Natural killer cell (primary cell): ENCODE measurements at places on chromosomes 5 and 9.

DNA sequence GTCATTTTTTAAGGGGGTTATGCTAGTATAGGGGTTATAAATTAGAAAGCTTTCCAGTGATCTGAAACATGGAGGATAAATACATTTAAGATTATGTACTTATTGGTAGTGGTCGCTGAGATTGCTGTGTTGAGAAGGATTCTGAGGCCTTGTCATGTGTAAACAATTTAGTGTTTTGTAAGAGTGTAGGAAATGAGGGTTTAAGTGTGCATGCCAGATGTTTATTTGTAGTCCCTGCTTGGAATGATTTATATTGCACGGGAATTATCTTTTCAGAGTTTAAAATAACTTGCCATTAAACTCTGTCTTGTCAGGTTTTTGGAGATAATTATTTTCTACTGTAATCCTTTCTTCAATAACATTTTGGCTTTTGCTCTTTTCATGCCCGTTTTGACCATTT lies 19.4 kb downstream of the ZNF618 start:
- H3K27me3 ChIP-seq, result no peaks in the 10 kb centered on the region
- no peak for DNase-seq
- H3K4me1 ChIP-seq, result no peaks in the 10 kb centered on the region
- no peak overlapping the region for H3K4me3 ChIP-seq
- H3K36me3 ChIP-seq, result no peaks in the 10 kb centered on the region

- H3K27me3 ChIP-seq, result no peaks in the 10 kb centered on the region
- H3K27ac ChIP-seq, result no peak overlapping the region
- no peaks in the 10 kb centered on the region for H3K36me3 ChIP-seq
- H3K4me1 ChIP-seq, result no peaks in the 10 kb centered on the region
- no peak overlapping the region for H3K4me3 ChIP-seq
Measured at GRCh38 chr5:61734001-61734400, 401.9 kb downstream of the ZSWIM6 start.

- no peaks in the 10 kb centered on the region for H3K27me3 ChIP-seq
- no peaks in the 10 kb centered on the region for H3K36me3 ChIP-seq
- no peak for DNase-seq
- H3K27ac ChIP-seq, result no peak overlapping the region
- no peak overlapping the region for H3K4me3 ChIP-seq
Measured at GRCh38 chr5:16065831-16066230, 113.8 kb downstream of the MARCHF11 start.

DNA sequence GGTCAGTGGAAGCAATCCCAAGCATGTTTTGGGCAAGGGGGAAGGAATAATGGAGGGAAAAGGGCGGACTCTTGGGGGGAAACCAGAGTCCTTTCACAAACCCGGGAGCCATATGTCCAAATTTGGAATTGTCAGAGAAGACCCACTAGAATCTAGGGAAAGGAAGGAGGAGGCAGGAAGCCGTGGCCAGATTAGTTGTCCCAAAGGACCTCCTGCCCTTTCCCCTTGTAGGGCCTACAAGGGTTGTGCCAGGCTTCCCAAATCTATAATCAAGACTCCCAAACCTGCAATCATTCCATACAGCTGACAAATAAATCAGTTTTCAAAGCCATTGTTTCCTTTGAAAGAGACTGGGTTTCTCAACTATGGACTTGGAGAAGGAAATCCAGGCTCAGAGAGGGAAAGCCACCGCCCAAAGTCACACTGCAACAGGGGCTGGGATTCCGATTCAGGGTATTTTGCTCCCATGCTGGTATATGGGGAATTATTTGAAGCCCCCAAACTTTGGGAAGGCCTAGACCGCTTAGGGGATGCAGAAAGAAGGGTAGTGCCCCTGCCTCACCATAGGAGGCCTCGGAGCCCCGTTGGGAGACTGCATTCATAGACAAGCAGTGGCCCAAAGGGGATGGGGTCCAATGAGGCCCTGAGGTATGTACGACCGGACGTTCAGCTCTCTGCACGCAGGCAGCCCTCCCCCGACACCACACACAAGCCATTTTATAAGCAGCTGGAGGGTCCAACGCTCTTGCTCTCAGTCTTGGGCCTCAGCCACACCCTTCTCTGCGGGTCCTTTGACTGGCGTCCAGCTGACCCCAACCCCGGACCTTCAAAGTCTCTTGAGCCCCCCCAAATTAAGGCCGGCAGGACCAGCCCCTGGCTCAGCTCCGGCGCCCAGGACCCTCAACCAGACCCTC lies 815 bp downstream of the ANXA6 start:
- no peaks in the 10 kb centered on the region for H3K27me3 ChIP-seq
- H3K36me3 ChIP-seq, result peaks cover 4% of the 10 kb centered on the region
- H3K4me1 ChIP-seq, result peaks cover 63% of the 10 kb centered on the region

DNA sequence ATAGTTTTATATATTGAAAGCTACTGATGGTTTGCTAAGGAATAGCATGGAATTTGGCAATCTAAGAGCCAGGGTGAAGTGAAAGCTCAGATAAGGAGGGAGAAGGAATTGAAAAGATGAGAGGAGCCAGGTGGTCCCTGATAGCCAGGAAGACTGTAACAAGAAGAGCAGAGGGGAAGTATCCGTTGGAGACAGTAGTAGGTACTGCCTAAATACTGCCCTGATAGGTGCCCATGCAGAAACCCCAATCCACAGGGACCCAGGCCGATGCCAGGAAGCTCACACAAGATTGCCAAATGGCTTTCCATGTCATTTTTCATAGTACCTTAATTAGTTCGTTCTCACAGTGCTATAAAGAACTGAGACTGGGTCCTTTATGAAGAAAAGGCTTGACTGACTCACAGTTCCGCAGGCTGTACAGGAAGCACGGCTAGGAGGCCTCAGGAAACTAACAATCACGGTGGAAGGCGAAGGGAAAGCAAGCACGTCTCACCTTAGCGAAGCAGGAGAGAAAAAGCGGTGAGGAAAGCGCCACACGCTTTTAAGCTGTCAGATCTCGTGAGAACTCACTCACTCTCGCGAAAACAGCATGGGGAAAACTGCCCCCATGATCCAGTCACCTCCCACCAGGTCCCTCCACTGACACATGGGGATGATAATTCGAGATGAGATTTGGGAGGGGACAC lies 13.0 kb downstream of the ACTL7B start:
- no peak overlapping the region for H3K27ac ChIP-seq
- no peak for DNase-seq
- H3K4me3 ChIP-seq, result peak overlapping the region; percentile 1
- H3K27me3 ChIP-seq, result no peaks in the 10 kb centered on the region

- H3K36me3 ChIP-seq, result no peaks in the 10 kb centered on the region
- H3K4me3 ChIP-seq, result no peak overlapping the region
- H3K27me3 ChIP-seq, result no peaks in the 10 kb centered on the region
- H3K4me1 ChIP-seq, result no peaks in the 10 kb centered on the region
- DNase-seq, result no peak
- H3K27ac ChIP-seq, result no peak overlapping the region
Measured at GRCh38 chr5:93311881-93312280, 269.1 kb downstream of the NR2F1-AS1 start.

DNA sequence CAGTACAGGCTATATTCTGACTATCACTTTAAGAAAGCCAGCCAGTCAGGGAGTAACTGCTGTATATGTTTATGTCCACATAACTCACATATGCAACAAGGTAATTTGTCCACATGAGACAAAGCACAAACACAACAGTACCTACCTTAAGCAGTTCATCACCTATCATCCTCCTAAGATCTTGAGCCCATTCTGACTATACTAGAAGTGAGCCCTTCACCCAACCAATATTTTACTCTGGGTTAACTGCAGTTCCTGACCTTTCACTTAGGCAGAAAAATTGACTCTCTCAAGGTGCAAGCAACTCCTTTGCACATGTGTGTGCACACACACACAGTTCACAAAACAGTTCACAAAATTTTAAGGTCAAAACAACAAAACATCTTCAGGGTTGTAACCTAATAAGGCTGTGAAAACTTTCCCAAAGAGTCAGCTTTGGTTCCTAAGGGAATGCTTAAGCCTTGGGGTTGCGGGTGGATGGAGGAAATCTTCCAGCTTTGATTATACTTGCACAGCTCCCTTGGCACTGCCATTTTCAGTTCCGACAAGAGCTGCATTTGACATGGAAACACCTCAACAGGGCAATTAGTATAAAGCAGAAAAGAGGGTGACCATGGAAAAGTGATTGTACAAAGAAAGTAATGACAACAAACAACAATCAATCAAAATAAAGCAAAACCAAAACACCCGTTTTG lies 215.3 kb downstream of the NFIB start:
- H3K27me3 ChIP-seq, result no peaks in the 10 kb centered on the region
- no peak for DNase-seq

- no peak overlapping the region for H3K4me3 ChIP-seq
- DNase-seq, result no peak
- peaks cover 3% of the 10 kb centered on the region for H3K36me3 ChIP-seq
- H3K27me3 ChIP-seq, result no peaks in the 10 kb centered on the region
Measured at GRCh38 chr5:78275998-78276543, 18.4 kb downstream of the AP3B1 start.

GRCh38 chr9:93949694-93950449 lies 5.3 kb downstream of the BARX1 start:
- H3K27me3 ChIP-seq, result peaks cover 66% of the 10 kb centered on the region
- no peak for DNase-seq
- no peak overlapping the region for H3K4me3 ChIP-seq
- H3K4me1 ChIP-seq, result peaks cover 42% of the 10 kb centered on the region
- H3K27ac ChIP-seq, result no peak overlapping the region
- H3K36me3 ChIP-seq, result no peaks in the 10 kb centered on the region
